ENCODE measurements at places on chromosomes 3 and 15.

DNA sequence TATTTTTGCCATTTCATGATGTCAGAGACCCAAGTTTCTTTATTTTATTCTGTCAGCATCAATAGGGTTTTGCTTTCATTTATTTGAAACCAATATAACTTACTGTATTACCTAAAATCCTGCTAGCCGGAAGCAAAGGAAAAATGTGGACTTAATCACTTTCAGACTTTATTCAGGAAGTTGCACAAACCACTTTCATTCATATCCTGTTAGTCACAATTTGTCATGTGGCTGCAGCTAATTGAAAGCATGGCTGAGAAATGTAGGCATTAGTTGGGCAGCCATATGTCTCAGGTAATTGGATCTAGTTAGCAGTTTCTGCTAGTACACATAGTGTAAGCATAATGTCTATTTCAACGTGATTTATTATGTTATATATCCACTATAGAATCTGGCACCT is 462.3 kb upstream of the SGO1 start:
- no peak for DNase-seq

GRCh38 chr3:137163241-137163871 is 205.6 kb downstream of the IL20RB start:
- no peak for DNase-seq

DNA sequence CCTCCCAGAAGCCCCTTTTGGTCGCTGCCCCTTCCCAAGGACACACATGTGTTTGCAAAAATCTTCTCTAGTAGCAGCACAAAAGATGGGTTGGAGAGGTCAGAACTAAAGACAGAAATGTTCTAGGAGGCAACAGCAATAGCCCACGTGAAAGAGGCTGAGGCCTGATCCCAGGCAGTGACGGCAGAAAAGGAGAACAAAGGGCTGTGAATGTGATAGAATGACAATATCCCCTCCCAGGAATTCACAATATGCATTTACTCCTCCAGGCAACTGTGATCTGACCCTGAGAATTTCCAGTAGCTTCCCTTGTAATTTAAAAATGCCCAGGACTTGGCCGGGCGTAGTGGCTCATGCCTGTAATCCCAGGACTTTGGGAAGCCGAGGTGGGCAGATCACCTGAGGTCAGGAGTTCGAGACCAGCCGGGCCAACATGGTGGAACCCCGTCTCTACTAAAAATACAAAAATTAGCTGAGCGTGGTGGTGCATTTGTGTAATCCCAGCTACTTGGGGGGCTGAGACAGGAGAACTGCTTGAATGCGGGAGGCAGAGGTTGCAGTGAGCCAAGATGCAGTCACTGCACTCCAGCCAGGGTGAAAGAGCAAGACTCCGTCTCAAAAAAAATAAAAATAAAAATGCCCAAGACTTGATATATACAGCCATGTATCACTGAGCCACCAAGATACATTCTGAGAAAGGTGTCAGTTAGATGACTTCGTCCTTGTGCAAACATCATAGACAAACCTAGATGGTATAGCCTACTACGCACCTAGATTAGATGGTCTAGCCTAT is 43.6 kb upstream of the PIAS1 start:
- no peak for DNase-seq

DNA sequence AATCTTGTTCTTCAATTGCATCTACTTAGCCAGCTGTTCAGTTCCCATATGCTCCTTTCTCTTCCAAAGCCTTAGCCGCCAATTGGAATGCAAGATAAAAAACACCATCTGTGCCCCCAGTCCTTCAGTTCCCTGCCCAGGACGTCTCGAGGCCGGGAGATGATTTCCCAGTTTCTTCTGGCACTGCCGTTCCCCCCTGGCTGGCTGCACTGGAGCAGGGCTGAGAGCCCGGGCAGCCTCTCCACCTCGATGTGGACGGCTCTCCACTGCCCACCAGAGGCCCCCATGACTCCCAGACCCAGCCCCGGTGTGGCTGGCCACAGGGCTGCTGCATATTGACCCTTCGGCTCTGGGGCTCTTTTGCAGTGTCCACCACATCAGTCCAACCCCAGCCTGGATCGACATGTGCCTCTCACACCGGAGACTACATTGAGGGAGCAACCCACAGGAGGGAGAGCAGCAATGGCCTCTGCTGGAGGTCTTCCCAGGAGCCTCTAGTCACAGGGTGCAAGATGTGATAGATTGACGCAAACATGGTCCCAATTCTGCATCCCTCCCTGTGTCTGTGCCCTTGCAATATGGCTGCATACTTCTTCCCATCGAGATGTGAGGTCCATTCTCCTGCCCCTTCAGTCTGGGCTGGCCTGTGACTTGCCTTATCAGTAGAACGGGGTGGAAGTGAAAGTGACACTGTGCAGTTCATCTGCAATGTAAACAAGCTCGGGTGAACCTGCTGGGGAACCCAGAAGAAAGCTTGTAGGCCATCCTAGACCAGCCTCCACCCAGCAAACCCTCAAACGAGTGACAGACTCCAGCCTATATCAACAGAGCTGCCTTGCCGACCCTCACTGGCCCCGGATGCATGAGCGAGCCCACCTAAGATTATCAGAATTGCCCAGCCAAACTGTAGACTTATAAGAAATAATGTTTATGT is 52.3 kb upstream of the PRR20G start:
- no peak for DNase-seq

All from activated CD8-positive, alpha-beta memory T cell treated with anti-CD3 and anti-CD28 coated beads for 1 hour (primary cell).